Stimulated activated CD4-positive, alpha-beta T cell treated with anti-CD3 and anti-CD28 coated beads, Interleukin-1b, Interleukin-23, amount 100 ng/mL, for 1 hour (primary cell): ENCODE measurements at places on chromosomes 6 and 20.

- no peak for DNase-seq
Observed at GRCh38 chr6:147741389-147741788, 232.9 kb downstream of the SAMD5 start.

DNA sequence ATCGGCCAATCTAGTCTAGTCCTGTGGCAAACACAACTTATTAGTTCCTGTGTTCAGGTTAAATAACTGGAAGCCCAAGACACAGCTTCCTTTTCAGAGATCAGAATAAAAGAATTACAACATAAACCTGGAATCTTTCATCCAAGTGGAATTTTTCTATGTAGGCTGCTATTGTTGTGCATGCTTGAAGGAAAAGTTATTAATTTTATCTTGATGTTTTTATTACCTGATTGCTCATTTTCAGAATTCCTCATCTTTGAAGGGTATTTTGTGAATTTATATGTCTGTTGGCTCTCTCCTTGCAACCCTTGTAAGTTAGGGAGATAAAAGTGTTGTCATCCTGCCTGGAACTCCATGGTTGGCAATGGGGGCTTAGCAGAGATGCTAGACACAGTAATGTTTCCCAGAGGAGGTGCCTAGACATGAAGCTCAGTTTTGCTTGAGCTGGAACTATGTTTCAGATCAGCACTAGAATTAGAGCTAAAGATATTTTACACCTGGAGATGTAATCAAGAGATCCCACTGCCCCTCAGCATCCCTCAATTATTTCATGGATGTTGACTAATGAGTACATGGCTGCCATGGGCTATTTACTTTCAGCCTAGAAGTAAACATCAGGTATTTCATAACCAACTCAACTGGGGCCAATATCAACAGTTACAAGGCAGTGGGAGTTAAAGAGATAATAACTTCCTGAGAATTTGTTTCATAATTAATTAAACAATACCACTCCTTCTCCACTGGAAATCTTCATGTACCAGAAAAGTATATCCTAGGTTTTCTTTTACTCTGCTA, 367.0 kb upstream of the MARCKS start:
- DNase-seq = no peak

- DNase-seq = no peak
Observed at GRCh38 chr6:70524721-70525286, 41.9 kb upstream of the SDHAF4 start.

- no peak for DNase-seq
Observed at GRCh38 chr20:4985658-4986057, 15.7 kb downstream of the SLC23A2 start.

DNA sequence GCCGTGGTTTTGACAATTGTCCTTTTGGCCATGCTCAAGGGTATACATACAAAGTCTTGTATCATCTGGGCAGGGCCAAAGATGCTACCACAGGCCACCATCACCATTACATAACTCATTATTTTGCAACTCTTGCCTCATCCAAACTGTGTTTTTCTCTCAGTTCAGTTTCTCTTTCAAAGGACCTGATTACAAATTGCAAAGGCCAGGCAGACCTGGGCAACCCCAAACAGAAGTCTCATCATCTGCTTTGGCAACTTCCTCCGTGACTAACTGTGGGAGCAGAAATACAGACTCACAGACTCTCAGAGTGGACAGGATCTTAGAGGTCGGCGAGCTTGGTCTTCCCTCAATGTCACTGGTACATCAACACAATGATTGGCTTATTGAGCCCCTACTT, 117.8 kb upstream of the NEDD9 start:
- no peak for DNase-seq

DNA sequence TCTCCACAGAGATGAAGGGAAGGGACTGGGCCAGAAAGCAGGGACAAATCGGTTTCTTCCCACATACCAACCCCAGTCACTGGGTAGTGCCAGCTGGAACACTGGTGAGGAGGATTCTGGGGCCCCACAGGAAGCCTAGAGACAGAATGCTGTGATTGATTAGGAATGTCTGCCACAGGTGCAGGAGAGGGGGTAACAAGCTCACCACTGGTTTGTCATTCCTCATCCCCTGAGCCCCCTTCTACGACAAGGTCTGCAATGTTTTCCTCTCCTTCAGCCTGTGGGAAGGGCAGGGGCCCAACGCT, 89.8 kb downstream of the PREX1 start:
- no peak for DNase-seq

GRCh38 chr6:160088069-160088783, 33.4 kb upstream of the SLC22A1 start:
- no peak for DNase-seq

DNA sequence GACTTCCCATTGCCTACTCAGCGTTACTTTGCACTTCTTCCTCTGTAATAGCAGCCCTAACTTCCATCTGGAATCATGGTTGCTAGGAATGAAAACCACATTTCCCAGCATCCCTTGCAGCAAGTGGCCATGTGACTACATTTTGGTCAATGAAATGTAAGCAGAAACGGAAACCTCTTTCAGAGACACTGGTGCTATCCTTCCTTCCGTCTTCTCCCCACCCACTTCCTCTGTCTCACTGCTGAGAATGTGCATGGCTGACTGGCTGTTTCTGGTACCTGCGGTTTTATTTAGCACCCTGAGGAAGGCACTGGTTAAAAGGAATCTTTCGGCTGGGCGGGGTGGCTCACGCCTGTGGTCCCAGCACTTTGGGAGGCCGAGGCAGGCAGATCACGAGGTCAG, 107.4 kb downstream of the SCML4 start:
- peak; percentile 48 for DNase-seq

- no peak for DNase-seq
Observed at GRCh38 chr6:32713241-32713640, 27.9 kb upstream of the HLA-DQA2 start.

DNA sequence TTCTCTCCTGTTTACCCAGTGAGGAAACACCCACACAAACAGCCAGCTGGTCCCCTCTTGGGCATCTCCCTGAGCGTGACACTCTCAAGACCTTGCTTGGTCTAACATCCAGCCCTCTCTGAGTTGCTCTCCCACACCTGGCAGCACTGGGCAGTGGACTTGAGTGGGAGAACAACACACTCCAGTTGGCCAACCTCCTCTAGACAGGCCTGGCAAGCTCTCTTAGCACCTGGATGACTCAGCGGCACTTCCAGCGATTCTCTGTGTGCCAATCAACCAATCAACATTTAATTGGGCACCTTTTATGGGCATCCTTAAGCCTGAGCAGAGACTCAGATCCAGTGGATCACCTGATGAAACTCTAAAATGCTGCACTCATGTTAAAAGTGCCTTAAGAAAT, 76.6 kb upstream of the QKI start:
- DNase-seq = no peak

DNA sequence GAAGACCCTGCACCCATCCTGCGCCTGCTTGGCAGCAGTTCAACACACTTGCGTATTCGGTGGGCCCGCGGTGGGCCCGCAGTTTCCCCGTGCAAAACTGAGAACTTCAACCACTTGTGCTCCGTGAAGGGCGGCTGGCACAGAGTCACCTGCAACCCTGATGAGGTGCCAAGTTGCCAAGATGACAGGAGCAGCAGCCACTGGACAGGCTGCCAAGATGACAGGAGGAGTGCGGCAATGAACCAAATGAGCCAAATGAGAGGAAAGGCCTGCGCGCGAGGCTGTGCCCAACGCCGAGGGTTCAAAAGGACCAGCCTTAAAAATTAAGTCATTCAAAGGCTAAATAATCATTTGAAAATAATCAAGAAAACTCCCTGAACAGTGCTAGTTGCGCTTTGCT, 20.1 kb downstream of the DIDO1 start:
- DNase-seq = no peak

DNA sequence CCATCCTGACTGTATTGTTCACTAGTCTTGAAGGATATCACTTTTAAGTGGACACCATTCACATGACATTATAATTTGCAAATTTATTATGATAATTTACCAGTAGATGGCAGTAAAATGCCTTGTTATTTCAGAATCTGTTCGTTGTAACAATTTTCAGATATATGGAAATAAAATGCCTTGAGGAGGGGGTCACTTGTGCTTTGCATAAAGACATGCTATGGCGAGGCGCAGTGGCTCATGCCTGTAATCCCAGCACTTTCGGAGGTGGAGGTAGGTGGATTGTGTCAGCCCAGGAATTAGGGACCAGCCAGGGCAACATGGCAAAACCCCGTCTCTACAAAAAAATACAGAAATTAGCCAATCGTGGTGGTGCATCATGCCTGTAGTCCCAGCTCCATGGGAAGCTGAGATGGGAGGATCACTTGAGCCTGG, 9.0 kb upstream of the NCOA6 start:
- no peak for DNase-seq

GRCh38 chr6:111990214-111990613, 63.7 kb upstream of the CCN6 start:
- DNase-seq = no peak

- DNase-seq = peak; percentile 19
Observed at GRCh38 chr20:38804682-38805501, 605 bp upstream of the PPP1R16B start.

- DNase-seq = no peak
Observed at GRCh38 chr6:143767433-143767832, 75.7 kb upstream of the LTV1 start.

GRCh38 chr6:144898052-144898689, 613.0 kb downstream of the UTRN start:
- no peak for DNase-seq

DNA sequence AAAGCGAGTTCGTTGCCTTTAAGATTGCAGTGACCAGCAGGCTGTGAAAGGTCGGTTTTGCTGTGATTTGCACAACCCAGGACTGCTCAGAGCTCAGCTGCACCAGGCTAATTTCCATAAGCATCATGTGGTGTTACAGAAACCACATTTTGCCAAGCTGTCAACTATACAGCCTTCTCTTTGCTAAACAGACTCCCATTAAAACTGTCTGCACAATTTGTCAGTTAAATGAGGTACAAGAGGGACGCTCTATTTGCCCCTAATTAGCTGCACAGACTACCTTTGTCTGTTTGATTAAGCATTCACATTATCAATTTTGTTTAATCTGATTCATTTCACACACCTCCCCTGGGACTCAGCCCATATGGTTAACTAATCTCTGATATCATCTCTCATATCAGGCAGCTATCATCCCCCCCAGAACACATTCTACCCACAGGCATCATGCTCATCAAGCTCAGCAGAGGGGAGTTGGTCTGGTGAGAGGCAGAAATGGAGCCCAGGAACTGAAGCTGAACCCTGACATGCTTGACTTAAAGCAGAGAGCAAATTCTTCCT, 62.1 kb downstream of the OLIG3 start:
- no peak for DNase-seq

- DNase-seq = no peak
Observed at GRCh38 chr6:48084201-48084600, 26.8 kb downstream of the PTCHD4 start.

DNA sequence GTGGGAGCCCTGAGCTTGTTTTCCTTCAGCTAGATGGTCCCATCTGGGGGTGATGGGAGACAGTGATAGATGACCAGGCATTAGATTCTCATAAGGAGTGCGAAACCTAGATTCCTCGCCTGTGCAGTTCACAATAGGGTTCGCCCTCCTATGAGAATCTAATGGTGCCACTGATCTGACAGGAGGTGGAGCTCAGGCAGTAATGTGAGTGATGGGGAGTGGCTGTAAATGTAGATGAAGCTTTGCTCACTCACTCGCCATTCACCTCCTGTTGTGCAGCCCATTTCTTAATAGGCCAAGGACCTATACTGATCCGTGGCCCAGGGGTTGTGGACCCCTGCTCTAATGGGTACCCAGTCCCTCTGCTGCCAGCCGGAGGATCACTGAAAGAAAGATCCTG, 20.7 kb upstream of the KCNB1 start:
- no peak for DNase-seq

DNA sequence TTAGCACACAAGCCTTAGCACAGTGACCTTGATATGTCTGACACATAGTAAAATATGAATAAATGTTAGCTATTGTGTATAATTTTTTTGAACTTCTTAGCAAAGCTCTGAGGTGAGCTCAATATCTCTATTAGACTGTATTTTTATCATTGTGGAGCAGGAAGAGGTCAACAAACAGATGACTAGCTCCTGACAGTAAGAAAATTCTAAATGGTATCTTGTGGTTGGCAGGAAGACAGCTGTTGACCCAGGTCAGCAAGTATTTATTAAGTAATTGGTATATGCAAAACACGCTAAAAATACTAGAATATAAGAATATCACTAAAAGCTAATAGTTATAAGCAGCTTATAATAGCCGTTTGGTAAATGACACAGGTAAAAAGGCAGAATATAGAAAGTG, 77.5 kb upstream of the MARCKS start:
- no peak for DNase-seq

- DNase-seq = no peak
Observed at GRCh38 chr6:16063580-16063979, 65.3 kb upstream of the MYLIP start.

DNA sequence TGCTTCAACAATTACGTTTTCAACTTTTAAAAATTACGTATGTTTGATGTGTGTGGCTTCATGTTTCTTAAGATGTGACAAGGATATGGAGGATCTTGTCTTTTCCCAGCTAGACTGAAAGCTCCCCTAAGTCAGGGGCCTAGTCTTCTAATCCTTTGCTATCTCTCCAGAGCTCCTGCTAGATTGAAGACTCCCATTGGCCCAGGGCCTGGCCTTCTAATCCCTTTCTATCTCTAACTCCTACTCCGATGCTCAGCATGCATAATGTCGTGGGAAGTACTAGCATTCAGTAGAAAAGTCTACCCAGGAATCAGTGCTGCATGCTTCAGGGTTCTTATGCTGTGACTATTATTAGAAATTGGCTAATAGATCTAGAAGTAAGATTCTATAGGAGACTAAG, 144.8 kb upstream of the SUPT3H start:
- no peak for DNase-seq

- DNase-seq = no peak
Observed at GRCh38 chr20:57991211-57991881, 237.1 kb downstream of the ANKRD60 start.

DNA sequence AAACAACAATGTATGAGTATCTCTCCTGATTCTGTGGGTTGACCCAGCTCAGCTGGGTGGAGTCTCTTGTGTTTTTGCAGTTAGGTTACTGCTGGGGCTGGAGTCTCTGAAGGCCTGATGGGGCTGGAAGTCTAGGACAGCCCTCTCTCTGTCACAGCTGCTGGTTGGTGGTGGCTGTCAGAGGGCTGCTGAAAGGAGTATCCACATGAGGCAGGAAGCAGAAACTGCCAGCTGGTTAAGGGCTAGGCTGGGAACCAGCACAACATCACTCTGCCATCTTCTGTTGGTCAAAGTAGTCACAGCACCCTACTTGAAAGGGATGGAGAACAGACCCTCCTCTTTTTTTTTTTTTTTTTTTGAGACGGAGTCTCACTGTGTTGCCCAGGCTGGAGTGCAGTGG, 10.0 kb upstream of the PACSIN1 start:
- DNase-seq = no peak

GRCh38 chr6:168039301-168039700, 39.7 kb downstream of the FRMD1 start:
- DNase-seq = no peak

GRCh38 chr6:102216232-102216631, 822.7 kb downstream of the GRIK2 start:
- no peak for DNase-seq

DNA sequence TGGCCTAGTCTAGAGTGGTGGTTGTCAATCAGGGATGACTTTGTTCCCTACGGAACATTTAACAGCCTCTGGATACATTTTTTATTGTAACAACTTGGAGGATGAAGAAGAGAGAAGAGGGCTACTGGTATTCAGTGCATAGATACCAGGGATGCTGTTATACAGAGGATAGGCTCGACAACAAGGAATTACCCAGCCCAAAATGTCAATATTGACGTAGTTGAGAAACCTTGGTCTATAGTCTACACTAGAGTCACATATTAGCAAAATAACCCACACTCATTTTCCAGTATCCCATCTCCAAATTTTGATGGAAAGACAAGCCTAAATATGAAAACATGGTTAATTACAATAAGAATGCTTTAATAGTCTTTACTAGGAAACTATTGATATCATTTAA, 195.1 kb downstream of the PKHD1 start:
- no peak for DNase-seq
